ENCODE measurements at places on chromosomes 1 and 21.

- DNase-seq: no peak
Observed at GRCh38 chr1:244447552-244447951, 4.2 kb downstream of the ADSS2 start.

DNA sequence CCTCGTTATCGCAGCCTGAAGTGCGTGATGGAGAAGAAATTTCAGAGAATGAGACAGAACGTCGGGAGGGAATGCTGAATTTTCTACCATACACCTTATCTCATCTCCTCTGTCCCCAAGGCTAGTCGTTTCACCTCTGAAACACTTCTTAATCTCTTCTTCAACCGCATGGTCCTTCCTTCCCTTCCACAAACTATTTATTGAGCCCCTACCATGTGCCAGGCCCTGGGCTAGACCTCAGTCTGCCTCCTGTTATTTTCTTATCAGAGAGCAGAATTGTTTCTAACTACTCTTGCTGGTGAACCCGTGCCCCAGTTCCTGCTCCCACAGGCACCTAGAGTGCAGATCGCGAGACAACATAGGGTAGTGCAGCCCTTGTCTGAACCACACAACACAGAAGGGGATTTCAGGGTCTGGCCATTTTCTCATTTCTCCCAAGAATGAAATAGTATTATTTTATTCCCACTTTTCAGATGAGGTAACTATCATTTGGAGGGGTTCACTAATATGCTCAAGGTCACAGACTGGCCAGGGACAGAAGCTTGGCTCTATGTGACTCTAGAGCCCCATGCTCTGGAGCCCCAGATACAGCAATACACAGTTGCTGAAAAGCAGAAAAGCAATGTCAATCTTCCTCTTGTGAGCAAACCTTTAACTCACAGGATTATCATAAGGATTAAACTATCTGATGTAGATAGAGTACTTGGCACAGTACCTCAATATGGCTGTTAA is 598 bp upstream of the ADIPOR1 start:
- no peak for DNase-seq

- DNase-seq: no peak
Observed at GRCh38 chr1:13784971-13785370, 85.0 kb downstream of the PRDM2 start.

- no peak for DNase-seq
Observed at GRCh38 chr1:156895455-156895812, 1.9 kb downstream of the PEAR1 start.

GRCh38 chr1:61094677-61095469 is 12.5 kb downstream of the NFIA start:
- DNase-seq: no peak

GRCh38 chr21:39715804-39716397 is 29.1 kb upstream of the IGSF5 start:
- DNase-seq: no peak

DNA sequence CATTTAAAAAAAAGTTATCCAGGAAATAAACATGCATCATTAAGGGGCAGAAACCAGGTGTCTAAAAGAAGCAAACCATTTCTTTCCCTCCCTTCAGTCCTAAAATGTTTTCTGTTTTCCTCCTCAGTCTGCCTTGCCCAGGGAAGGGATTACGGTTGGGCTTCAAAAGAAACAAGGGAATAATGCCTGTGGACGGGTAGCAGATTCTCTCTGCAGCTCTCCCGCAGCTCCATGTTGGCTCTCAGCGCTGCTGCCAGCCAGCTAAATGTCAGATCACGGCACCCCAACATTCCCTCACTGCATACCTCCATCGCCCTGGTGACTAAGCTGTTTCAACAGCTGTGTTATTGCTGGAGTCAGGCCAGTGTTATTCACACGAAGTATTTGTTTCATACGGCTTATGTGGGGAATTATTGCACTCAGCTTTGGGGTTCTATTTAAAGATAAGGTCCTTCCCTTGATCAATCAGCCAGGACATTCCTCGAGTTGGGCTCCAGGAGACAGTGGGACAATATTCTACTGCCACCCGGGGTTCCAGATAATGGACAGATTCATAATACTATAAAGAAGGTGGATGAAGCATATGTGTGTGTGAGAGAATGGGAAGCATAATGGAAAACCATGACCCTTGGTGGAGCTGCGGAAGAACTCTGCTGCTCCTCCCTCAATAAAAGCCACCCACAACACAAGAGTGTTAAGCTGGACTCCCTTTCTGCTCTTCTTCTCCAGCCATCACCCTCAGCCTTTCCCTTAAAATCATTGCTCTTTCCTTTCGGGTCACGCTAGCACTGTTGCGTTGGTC is 58.2 kb downstream of the WLS start:
- DNase-seq: no peak

DNA sequence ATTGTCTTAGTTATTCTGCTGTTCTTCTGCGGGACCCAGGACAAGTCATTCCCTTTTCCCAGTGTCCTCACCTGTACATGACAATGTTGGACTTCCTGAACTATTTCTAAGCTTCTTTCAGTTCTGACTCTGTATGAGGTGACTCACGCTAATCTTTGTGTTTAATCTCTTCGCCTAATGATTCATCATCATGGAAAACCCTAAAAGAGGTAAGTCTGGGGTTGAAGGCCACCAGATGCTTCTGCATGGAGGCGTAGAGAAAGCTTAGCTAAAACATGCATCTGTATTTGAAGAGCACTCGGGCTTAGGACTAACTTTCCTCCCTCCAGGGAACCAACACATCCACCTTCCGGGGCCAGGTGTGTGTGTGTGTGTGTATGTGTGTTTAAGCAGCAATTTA is 7.4 kb downstream of the SPRR5 start:
- DNase-seq: no peak

- peak; percentile 64 for DNase-seq
Observed at GRCh38 chr1:33902486-33903209, 38.8 kb downstream of the HMGB4 start.

DNA sequence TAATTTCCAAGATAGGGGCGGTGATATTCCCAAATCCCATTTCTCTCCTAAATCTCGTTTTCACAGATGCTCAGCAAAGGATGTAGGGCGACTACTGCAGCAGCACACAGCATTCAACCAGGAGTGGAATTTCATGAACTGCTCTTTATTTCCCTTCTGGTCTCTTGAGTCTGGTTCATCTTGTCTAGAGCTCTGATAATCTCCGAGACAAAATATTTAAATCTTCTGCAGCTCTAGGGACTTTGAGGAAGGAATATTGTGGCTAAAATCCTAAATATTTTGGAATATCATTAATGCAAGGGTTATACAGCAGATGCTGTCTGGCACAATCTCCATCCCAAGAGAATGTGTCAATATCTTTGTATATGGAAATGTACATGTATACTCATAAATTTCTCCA is 45.4 kb downstream of the KIF26B start:
- no peak for DNase-seq

- no peak for DNase-seq
Observed at GRCh38 chr1:70887936-70888335, 159.7 kb downstream of the PTGER3 start.

DNA sequence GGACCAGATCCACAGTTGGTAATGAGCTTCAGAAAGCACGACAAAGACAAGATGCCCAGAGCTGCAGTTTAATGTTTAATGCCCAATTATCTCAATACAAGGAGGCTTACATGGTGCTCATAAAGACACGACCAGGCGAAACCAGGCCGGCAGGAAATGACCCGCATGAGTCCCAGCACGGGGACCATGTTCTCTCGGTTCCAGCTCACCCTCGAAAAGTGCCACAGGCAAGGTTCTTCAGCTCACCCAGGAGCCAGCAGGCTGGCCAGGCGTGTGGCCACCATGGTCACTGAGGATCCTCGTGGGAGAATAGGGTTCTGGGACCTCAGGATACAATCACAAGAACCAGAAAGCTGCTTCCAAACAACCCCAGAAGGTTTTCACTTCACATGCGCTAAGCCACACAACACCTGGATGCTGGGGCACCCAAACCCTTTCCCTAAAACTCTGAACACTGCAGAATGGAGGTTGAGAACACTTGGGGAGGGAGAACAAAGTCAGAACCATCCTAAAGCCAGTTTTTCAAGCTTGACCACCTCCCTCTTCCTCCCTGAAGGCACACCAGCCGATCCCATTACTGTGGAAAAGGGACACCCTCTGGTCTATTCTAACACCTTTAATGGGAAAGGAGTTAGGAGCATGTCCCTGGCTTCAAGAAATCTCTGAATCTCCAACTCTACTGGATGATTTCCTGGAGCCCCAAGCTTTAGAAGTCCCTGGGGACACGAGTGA is 22.6 kb upstream of the ASAP3 start:
- DNase-seq: no peak

GRCh38 chr1:164440232-164440631 is 118.8 kb upstream of the PBX1 start:
- no peak for DNase-seq

DNA sequence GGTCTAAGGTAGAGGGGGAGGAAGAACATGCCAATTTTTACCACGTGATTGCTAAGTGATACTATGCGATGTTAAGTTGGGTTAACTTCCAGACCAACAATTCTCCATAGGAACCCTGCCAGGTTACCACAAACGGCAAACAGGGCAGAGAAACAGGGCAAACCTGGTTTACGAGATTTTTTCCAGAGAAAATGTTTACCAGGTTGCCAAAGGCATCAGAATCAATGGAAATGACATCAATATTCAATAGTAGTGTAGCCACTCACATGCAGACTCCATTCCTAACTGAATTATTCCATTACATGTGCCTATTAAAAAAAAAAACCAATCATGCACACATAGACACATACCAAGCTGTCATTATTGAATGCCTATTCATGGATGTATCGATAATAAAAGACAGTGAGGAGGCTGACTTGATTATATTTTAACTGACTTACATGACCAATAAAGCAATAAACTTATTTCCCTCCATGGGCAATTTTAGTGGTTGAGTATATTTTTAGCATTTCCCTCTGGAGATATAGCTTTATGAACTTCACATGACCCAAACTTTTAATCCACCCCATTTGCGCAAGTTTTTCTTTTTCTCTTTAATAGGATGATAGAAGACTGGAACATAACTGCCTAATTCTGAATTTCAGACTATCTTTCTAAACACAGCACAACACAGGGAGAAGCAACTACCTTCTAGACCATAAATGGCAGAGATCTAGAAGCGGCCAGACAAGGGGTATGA is 40.5 kb upstream of the KCNE1 start:
- no peak for DNase-seq

- no peak for DNase-seq
Observed at GRCh38 chr1:92934395-92935378, 26.6 kb downstream of the DIPK1A start.

DNA sequence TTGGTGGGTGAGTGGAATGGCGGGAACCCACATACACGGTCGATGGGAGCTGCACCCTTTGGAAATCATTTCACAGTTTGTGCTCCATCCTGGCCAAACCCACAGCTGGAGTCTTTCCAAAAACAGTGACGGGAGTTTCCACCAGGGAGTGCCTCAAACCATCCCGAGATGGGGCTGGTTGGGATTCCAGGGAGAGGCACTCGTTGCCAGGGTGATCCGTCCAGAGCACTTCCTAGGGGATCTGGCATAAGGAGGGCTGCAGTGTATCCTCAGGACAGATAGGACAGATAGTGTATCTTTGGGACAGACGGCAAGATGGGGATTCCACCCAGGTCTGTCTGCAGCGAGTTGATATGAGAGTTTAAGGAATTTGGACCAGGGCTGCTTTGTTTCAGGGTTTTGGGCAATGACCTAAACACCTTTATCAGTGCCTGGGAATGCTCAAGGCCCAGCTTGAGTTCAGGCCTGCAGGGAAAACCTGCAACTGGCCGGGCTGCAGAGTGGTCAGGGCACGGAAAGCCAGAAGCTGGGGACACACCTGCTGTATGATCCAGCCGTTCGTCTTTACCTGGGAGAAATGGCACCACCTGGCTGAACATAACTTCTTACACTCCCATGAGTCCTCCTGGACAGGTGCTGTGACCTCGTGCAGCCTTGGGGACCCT is 3.4 kb upstream of the POFUT2 start:
- DNase-seq: no peak

DNA sequence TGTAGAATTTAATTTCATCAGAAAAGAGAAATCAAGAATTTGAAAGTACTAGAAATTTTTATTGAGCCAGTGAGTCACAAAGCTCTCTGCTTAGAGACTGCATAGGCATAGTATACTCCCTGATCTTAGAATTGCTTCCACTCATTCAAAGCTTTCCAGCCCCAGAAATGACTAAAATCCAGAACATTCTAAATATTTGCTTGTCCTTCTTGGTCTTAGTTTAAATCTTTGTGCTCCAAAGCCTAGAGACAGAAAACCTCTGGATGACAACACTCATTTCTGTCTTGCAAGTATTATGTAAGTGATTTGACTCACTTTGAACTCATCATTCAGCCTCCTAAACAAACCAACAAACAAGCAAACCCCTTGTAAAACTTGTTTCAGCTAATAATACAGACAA is 74.2 kb downstream of the PTPRC start:
- DNase-seq: no peak

DNA sequence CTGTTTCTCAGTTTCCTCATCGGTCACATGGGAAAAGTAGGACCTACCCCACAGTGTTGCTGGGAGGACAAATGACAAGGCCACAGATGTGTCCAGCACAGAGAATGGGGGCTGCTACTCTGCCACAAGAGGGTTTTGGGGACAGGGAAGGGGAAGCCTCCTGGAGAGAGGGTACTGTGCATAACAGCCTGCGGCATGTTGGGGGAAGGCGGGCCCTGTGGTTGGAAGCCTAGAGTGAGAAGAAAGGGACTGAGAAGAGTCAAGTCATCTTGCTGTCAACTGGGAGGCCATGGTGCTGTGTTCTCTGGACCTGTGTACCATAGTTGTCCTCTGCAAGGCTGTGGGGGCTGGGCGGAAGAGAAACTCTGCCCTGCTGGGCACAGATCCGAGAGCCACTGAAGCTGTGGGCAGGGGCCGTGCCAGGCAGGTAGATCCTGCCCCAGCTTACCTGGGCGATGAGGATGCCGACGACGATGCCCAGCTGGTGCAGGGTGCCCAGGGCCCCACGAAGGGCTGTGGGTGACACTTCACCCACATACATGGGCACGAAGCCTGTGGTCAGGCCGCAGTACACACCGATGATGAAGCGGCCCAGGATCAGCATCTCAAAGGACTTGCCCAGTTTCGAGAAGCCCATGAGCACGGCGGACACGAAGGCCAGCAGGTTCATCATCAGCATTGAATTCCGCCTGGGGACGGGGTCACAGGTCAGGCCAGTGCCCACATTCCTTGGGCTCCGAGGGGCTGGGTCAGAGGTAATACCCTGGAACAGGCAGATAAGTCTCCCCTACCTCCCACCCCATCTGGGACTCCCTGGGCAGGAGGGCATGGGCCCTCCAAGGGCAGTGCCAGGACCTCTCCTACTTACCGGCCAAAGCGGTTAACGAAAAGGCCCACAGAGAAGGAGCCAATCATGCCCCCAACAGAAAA is 28.2 kb downstream of the SLC2A1 start:
- DNase-seq: no peak

DNA sequence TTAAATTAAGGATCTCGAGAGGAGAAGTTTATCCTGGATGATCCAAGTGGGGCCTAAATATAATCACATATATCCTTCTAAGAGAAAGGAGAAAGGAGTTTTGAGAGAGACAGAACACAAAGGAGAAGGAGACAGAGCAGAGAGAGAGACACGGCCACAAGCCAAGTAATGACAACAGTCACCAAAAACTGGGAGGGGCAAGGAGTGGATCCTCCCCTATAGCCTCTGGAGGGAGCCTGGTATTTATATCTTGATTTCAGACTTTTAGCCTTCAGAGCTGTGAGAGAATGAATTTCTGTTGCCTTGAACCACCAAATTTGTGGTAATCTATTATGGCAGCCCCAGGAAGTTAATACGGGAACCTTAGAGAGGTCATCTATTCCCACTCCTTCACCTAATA is 49.5 kb upstream of the CD1D start:
- no peak for DNase-seq

- DNase-seq: no peak
Observed at GRCh38 chr1:55588309-55588708, 373.1 kb upstream of the USP24 start.

Data from GM19239 (cell line).